Stimulated activated CD4-positive, alpha-beta T cell treated with anti-CD3 and anti-CD28 coated beads, TNF-alpha, amount 100 ng/mL, for 1 hour (primary cell): ENCODE measurements at places on chromosomes 13 and 19.

DNA sequence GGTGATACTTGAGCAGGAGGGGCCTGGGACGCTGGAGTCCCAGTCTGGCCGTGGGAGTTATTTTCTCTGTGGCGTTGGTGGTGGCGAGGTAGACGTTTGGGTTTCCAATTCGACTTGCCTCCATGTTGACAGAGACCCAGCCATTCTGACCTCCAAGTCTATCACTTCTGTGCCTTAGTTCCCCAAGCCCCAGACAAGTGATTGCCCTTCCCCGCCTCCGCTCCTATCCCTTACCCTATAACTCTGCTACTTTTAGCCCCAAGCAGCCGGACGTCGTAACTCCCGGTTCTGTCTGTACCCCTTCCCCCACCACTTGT lies 549 bp downstream of the TIMM50 start:
- no peak for DNase-seq

- DNase-seq: no peak
Measured at GRCh38 chr13:113162783-113163685, 4.6 kb downstream of the PROZ start.

GRCh38 chr13:111952814-111953213 lies 114.1 kb upstream of the SOX1 start:
- no peak for DNase-seq

GRCh38 chr19:6761053-6761676 lies 6.1 kb downstream of the SH2D3A start:
- DNase-seq: no peak

- no peak for DNase-seq
Measured at GRCh38 chr13:38763446-38764381, 76.8 kb downstream of the FREM2 start.

GRCh38 chr19:10936661-10937084 lies 8.1 kb downstream of the TIMM29 start:
- no peak for DNase-seq

DNA sequence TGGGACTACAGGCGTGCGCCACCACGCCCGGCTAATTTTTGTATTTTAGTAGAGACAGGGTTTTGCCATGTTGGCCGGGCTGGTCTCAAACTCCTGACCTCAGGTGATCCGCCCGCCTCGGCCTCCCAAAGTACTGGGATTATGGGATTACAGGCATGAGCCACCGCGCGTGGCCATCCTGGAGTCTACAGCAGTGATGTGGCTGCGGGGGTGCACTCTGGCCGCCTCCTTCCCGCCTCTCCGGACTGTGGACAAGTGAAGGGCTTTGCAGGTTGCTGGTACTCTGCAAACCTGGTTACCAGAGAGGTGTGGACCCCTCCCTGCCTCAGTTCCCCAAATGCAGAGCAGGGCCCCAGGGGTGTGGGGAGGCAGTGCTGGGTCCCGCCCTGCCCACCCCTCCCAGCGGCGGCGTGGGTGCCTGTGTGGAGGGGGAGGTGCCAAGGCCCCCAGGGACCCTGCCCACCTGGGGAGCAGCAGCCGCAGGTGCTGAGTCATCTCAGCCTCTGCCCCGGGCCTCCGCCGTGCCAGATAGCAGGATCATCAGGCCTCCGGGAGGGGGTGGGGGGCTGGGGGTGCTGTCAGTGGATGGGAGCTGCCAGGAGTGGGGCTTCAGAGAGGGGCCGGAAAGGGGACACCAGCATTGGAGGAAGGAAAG lies 23.1 kb downstream of the ARID3A start:
- no peak for DNase-seq

DNA sequence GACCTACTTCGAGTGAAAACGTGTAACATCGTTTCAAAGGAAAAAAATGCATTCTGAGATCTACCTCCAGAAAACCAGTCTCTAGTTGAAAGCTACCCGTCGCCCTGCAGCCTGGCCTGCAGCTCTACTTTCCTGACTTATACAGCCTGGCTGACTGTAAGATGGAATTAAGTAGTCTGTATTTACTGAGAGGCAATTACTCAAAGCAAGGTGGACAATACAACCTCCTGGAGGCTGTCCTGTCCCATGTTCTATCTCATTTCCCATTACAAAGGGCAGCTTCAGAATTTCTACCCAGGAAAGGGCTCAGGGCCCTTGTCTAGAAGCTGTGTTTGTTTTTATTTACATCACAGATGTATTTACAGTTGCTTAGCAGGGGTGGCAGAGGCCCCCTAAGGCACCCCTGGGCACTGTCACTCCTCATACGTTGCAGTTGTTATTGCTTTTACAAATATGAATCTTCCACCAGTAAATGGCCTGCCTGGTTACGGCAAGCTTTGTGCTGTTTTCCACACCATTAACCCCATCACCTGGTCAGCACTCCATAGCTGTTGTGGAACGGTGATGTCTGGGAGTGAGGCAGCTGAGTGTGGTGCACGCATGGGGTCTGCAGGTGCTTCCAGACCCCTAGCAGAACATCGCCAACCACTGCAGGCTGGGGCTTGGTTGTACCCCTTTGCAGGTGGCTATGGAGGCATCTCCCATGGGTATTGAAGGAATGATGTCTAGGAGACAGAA lies 46.3 kb upstream of the MTIF3 start:
- no peak for DNase-seq

- no peak for DNase-seq
Measured at GRCh38 chr13:105232439-105232838, 1303.0 kb downstream of the EFNB2 start.

DNA sequence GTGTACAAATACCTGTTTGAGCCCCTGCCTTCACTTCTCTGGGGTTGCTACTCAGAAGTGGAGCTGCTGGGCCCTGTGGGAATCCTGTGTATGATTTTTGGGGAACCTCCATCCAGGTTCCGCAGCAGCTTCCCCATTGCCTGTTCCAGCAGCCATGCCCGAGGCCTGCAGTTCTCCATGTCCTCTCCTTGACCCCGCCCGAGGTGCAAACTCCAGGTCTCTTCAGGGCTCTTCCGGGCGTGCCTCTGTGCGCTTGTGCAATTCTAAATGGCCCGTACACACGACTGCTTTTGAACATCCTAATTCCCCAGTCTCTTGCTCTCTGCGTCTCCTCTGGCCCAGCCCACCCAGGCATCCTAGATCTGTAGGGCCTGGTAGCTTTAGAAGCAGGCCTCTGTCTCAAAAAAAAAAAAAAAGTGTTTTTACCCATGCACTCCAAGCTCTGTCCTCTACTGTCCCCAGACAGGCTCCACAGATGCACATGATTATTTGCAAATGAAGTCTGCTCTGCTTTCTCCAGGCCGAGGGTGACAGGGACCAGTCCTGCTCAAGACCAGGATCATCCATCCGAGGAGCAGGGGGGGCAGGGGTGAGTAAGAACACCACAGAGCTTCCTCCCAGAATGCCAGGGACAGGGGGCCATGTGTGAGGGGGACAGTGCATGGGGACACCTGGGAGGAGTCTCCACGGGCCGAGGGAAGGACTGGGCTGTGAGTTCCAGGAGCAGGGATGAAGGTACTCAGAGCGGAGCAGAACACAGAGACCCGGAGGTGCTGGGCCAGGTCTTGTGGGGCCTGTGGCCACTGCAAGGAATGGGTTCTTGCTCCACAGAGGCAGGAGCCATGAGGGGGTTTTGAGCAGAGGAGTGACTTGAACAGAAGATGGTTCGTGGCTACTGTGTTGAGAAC lies 51.7 kb downstream of the SLC7A9 start:
- DNase-seq: no peak

- DNase-seq: no peak
Measured at GRCh38 chr13:46355088-46355468, 32.0 kb downstream of the RUBCNL start.

DNA sequence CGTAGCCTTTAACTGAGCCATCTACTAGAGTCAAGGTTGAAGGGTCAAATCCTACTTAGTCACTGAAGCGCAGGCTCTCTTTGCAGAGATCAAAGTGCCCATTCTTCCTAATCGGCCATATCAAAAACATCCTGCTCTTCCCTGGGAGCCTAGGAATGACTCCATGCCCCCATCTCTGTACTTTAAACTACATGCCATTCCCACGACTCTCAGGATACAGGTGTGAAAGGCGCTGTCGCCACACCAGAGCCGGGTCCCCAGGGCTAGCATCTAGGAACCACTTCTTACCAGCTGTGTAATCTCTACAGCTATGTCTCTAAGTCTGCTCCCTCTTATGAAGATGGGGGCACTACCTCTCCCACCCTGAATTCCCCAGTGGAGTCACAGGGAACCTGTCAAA lies 22.3 kb downstream of the IRS2 start:
- no peak for DNase-seq

GRCh38 chr13:113204378-113204734 lies 4.1 kb downstream of the PCID2 start:
- no peak for DNase-seq

DNA sequence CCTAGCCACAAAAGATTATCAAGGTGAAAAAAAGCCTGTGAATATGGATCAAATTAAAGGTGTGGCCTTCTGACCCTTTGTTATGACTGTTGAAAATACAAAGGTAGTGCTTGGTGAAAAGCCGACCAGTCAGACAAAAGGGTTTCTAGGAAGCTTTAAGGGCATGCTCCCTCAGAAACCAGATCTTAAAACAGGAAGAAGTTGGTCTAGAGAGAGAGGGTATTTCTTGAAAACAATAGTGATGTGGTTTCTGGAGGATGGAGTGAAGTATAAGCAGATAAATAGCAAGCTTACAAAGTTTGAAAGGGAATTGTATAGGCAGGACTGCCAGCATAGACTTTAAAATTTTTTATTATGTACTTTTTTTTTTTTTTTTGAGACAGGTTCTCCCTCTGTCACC lies 5.0 kb upstream of the EID2 start:
- no peak for DNase-seq

DNA sequence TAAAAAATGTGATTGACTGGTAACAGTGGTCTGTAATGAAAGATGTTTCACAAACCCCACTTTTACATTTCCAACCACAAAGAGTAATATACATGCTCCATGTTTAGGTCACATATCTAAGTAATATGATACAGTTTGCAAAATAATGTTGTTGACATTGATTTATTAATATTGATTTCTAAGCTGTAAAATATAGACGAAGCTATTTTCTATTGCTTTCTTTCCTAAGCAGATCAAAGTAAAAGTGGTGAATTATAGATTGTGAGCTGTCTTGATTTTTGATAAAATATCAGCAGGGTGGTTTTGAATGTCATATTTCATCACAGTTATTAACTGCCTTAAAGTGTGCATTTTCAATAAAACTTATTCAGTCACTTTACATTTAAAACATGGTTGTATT lies 2292.8 kb downstream of the PCDH9 start:
- no peak for DNase-seq

DNA sequence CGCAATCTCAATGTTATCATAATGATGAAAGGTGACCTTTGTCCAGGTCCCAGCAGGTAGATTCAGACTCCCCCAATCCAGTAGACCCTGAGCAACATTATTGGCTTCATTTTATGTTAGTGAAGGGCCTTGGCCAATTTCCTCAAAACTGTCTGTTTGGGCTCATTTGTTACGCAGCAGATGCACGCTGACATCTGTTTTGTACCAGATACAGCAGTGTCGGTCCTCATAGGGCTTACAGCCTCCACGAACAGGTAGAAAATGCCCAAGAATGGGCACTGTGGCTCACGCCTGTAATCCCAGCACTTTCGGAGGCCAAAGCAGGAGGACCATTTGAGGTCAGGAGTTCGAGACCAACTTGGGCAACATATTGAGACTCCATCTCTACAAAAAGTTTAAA lies 13.1 kb upstream of the NMRK2 start:
- DNase-seq: no peak

GRCh38 chr19:48695743-48696352 lies at the start of gene FUT2:
Gene FUT2 (plus strand): TSS chr19:48695971. CDS start chr19:48702957, 6,986 bp downstream.
- DNase-seq: no peak

DNA sequence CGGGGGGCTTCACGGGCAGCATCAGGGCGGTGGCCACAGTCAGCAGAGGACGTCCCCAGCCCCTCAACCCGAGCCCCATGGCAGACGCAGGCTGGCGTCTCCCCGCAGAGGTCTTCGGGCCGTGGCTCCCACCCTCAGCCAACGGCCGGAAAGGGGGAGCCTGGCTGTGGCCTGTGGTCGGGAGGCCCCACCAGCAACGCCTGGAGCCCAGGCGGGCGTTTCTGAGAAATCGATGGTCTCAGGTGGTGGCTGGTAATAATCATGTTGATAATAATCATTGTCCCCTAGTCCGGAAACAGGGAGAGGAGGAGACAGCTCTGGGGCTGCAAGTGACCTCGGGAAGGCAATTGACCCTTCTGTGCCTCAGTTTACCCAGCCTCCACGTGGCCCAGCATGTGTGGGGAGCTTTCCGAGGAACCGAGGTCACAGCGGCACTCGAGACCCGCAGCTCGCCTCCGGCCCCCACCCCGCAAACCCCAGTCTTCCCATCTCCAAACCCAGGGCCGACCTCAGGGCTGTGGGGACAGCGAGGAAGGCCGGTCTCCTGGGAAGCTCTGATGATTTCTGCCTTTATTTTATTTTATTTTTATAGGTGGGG lies at the start of gene PRSS57:
Gene PRSS57, minus strand, starts transcription at position 101 of the 598 bp plus-strand sequence. Its CDS starts 22 bp downstream, at position 79.
- no peak for DNase-seq

GRCh38 chr19:43784981-43785808 lies 4.4 kb upstream of the KCNN4 start:
- peak; percentile 20 for DNase-seq

DNA sequence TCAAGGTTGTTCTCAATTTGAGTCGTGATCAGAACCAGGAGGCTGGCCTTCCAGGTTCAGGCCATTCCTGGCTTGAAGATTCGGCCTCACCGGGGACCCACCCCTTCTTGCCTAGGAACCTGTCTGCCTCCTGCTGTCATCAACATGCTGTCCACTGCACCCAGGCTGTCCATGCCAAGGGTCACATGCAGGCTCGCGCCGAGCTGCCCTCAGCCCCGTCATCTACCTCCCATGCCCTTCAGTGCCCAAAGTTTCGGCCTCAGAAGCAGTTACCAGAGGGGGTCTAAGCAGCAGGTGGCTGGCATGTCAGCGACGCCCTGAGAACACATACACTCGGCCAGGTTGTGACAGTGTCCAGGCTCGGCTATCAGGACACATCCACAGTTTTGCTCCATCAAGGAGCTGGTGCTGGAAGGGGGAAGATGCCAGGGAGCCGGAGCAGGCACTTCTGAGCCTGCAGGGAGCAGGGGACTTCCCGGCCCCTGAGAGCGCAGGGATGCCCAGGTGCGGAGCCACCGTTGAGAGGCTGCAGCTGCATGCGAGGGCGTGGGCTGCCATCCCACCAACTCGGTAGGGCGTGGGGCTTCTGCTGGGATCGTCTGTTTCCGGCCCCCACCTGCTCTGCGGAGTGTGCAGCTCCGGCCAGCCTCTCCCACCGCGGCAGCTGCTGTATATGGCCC lies 590.9 kb upstream of the SLITRK5 start:
- no peak for DNase-seq

- no peak for DNase-seq
Measured at GRCh38 chr19:49999371-50000010, 25.7 kb downstream of the VRK3 start.

DNA sequence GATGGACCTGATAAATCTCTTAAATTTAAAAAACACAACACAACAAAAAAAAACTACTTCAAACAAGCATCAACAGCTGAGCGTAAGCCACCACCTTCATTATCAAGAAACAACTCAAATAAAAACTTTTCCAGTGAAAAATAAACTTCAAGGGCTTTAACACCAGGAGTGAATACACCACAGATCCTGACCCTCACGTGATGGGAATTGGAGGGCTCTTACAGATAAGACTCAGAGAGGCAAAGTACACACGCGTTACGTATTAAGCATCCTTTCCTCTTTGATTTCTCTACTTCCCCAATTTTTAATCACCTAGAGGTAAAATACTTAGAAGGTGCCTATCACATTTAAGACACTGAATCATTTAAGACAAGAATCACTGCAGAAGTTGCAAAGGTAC lies 573 bp upstream of the STARD13 start:
- DNase-seq: no peak

GRCh38 chr19:44232867-44233266 lies 20.5 kb downstream of the ZNF227 start:
- no peak for DNase-seq
